NCI-H460 (cell line): ENCODE measurements at places on chromosomes 3 and 15. TPM values are rescaled to one million over a fixed set of nuclear protein-coding genes. Genes with fewer than 3 reads are reported as not detected.

The WDR93 gene
- 0.17 and 0.30 TPM in 2 replicates for total RNA-seq

The CCDC54 gene
- not detected in 2 replicates for total RNA-seq

The KLF13 gene
- 71.4 and 75.0 TPM in 2 replicates for total RNA-seq

The CRYGS gene
- total RNA-seq: 0.46 and 2.3 TPM in 2 replicates

The ANKUB1 gene
- total RNA-seq: not detected in 2 replicates
